Fibroblast of skin of back (primary cell): ENCODE measurements at places on chromosomes 13 and 19.

DNA sequence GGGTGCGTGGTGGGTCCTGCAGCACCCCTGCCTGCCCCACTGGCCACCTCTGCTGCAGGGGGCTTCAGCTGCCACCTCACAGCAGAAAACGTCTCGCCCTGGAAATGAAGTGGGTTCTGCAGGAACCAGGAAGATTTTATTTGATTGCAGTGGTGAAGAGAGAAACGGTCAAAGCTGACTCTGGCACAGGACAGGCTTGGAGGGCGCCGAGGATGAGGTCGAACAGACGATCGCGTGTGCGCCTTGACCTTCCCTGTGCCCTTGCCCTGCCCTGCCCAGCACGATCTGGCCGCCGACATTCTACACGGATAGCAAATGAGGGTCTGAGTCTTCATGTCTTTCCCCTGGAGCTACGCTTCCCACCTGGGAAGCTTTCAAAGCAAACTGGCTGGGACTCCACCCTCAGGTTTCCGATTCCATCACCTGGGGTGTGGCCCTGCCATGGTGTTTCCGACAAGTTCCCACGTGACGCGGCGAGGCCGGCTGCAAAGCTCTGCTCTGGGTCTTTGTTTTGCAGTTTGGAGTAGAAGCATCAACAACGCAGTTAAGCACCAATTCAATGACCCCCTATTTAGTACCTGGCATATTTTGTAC is 50.3 kb upstream of the TUBGCP3 start:
- DNase-seq: no peak

- peak; percentile 70 for DNase-seq
Measured at GRCh38 chr19:8610041-8610935, at the start of gene ADAMTS10. TSS of gene ADAMTS10 (minus strand) at chr19:8610715. CDS start at chr19:8605710, 5,005 bp downstream.

DNA sequence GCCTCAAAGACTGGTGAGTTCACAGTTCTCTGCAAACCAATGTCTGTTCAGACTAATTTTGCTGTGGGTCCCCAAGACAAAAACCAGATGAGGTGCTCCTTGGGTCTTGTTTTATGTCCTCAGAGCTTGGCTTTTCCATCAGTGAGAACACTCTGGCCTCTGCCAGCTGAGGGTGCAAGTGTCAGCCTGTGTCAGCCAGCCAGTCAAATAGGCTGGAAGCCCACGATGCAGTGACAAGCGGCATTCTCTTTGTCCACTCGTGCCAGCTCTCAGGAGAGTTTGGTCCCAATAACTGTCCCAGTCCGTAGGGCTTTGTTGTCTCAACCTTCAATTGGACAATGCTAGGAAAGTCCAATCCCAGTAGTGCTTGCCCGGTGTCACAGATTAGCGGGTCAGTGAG is 9.4 kb upstream of the AKT2 start:
- no peak for DNase-seq

DNA sequence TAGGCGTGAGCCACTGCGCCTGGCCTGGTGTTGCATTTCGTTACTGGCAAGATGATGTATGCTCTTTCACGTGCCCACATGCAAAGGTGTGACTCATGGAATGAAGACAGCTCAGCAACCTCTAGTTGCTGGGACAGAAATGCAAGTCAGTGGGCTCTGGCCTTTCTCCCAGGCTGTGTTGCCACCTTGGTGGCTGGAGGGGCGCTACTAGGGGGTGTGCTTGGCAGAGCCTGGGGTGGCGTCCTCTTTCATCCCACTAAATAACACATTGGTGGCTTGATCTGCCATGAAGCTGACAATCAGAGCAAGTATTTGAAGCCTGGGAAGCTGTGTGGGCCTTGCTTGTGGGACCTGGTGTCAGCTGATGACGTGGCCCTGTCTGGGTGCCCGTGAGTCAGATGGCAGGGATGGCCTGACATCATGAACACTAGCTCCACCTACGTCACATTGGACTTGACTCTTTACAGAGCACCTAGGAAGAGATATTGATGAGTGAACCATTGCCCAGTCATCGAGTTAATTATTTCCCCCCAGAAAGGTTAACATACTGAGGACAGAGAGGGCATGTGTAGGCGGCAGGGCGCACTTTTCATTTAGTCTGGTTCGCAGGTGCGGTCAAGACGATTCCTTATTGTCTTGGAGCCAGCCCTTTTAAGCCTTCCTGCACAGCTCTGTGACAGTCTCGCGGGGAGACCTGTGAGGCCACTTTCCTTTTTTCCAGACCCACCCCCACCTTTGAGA is 154.2 kb downstream of the TM9SF2 start:
- DNase-seq: peak; percentile 29
